Left ventricle myocardium inferior (tissue), 1 donor: ENCODE measurements at places on chromosomes 7 and 10.

DNA sequence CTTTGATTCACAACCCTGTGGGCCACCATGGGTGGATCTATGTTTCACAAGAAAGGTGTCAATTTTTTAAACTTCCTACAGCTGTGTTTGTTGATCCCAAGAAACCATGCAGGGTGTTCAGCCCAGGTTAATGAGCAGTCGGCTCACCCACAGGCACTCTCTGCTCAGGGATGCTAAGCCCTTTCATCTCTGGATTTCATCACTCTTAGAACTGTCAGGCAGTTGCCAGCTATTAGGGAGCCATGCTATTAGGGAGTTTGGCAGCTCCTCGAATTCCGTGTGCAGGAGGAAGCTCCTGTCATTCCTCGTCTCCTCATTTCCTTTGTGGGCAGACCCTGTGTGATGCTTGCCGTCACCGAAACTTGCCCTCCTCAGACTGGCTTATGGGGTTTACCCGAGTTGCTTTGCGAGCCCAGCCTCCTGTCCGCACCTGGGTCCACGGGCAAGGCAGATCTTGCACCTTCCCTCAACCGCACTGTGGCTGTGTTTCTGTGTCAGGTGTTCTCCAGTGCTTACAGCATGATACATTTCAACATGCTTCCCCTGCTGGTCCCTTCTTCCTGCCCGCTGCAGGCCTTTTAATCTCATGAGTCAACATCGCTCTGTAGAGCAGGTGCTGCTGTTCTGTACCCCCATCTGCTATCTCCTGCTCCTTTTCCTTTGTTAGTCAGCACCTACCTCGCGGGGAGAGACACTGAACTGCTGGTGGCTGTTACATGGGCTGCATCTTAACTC lies 509.8 kb downstream of the SUGCT start:
- no peak for DNase-seq

DNA sequence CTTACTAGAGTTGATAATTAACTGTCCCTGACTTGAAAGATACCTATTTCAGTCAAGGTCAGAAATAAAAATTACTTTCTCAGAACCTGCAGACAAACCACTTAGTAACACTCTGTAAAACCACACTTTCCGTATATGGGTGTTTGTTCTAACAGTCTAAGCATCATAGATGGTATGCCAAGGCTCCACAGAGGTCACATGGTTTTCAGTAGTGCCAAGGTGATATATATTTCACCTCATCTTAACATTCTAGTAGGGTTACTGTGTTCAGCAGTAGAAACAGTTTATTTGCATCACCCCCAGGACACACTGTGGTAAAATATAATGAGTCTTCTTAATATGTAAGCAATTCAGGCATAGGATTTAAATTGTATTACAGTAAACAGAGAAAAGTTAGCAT lies 61.5 kb downstream of the KCND2 start:
- no peak for DNase-seq

GRCh38 chr10:70845816-70846215 lies 30.1 kb downstream of the SGPL1 start:
- DNase-seq, result no peak

DNA sequence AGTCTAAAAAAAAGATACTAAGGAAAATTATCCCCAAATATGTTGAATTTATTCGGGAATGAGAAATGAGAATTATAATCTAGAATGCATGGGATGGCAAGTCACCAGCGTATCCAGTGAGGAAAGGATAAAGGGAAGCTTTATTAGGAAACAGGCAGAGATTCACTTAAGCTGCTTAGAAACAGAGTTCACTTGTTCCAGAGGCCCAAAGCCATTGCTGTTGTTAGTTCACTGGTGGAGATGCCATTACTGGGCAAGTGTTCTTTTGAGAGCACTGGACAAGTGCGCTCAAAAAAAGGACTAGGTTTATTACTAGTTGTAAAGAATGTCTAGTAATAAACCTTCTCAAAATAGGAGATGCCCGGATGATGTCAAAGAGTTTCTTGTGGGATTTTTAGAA lies 51.2 kb downstream of the MICU1 start:
- no peak for DNase-seq

DNA sequence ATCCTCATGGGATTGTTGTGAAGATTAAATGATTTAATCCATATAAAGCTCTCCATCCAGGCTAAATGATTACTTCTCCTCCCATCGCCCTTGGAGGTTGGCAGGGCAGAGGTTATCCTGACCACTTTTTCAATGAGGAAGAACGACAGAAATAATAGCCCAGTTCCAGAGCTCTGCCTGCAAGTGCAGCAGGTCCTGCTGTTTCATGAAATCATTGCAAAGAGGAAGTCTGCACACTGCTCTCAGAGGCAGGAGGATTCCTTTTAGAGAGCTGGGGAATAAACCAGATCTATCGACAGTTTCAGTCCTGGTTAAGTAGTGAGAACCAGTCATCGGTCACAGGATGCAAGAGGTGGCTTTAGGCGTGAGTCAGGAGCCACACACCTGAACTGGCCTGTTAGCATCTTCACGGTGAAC lies 25.0 kb upstream of the CDH23 start:
- no peak for DNase-seq

DNA sequence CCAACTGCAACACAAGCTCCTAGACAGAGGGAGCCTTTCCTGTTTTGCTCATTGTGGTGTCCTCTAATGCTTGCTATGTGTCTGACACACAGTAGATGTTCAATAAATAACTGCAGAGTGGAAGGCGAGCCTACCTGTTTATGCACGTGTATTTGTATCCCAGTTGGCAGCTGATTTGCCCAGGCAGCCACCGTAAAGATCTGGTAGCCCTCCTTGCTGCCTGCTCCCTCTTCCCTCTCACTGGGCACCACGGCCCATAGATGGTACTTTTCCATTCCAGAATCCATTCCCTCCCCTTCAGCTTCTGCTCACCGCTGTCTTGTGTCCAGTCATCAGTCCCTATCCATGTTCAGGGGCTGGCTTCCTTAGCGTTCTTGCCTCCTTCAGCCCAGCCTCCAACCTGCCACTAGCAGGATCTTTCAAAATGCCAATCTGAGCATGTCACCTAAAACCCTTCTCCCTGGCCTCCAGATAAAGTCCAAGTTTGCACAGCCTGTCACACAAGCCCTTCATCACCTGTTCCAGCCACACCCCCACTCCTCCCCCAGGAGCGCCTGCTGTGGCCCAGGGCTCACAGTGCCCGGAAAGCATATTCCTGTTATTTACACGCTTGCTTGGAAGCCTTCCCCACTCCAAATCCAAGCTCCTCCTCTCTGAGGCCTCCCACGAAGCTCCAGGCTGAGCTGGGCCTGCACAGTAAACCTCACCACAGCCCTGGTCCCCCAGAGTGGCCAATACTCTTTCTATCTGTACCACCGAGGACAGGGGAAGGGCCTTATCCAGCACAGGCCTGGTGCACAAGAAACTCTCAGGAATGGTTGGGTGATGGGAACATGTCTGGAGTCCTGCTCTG lies 21.0 kb downstream of the ZCCHC24 start:
- DNase-seq, result peak; percentile 27

DNA sequence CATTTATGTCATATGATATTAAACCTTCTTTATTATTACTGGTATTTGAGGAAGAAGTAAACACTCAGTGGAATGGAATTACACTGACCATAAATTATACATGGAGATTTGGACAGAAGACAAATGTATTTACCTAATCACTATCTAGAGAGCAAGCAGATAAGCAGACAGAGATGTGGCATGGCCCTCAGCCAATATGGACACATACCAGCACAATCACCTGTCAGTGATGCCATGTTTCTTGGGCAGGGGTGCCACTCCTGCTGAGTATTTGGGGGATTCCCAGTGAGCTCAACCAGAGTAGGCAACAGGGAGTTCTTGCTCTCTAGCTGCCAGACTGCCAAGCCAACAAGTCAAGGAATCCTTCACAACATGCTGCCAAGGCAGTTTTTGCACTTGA lies 866.3 kb upstream of the LRRN3 start:
- DNase-seq, result no peak

GRCh38 chr10:110786172-110786571 lies 85.6 kb upstream of the PDCD4 start:
- no peak for DNase-seq

GRCh38 chr10:91391920-91392319 lies 18.2 kb upstream of the HECTD2 start:
- no peak for DNase-seq

GRCh38 chr7:83866582-83866981 lies 217.6 kb upstream of the SEMA3E start:
- DNase-seq, result no peak

GRCh38 chr7:12705878-12706277 lies 18.4 kb downstream of the ARL4A start:
- no peak for DNase-seq

- DNase-seq, result peak; percentile 50
Measured at GRCh38 chr7:100745184-100745583, 11.8 kb downstream of the ZAN start.

GRCh38 chr7:47498229-47499056 lies 83.5 kb downstream of the TNS3 start:
- DNase-seq, result no peak

GRCh38 chr7:13904689-13905088 lies 84.8 kb downstream of the ETV1 start:
- DNase-seq, result no peak

DNA sequence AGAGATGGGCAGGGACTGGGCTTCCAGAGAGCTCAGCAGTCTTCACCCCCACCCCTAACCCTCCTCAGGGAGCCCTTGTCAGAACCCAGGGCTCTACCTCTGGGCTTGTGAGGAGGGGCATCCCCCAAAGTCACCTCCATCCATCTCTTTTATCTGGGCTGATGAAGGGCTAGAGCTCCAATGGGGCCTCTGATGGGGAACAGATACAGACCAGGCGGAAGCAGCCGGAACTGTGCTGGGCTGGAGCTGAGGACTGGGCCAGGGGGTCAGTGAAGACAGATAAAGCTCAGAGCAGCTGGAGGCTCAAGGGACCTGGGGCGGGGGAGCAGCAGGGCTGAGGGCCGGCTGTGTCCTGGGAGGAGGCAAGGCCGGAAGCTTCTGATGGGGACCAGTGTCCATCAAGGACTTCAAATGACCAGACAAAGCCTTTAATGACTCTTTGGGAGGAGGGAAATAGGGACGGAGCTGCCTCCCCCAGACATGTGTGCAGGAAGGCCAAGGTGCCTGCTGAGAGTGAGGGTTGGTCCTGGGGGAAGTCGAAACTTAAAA lies 10.2 kb downstream of the KAZALD1 start:
- DNase-seq, result no peak

- no peak for DNase-seq
Measured at GRCh38 chr10:99341860-99342490, 12.8 kb downstream of the CNNM1 start.
